NCI-H774 (cell line): ENCODE measurements at places on chromosomes 2 and 18.

GRCh38 chr2:133193544-133194361, 374.5 kb downstream of the NCKAP5 start:
- DNase-seq = no peak

GRCh38 chr2:17057109-17058017, 391.7 kb upstream of the CYRIA start:
- DNase-seq = no peak

- no peak for DNase-seq
These were observed 71.4 kb upstream of the GLS start for GRCh38 chr2:190809139-190809764.

- no peak for DNase-seq
These were observed 2.9 kb downstream of the RNF149 start for GRCh38 chr2:101305492-101306078.
